ENCODE measurements at places on chromosomes 6 and 20. TPM values are rescaled to one million over a fixed set of nuclear protein-coding genes. Genes with fewer than 3 reads are reported as not detected.

- H3K36me3 ChIP-seq = no peaks in the 10 kb centered on the region
- no peaks in the 10 kb centered on the region for H3K27me3 ChIP-seq
- DNase-seq = no peak
Observed at GRCh38 chr6:163646133-163646532, 231.6 kb downstream of the QKI start.

GRCh38 chr6:16712255-16712930 is 48.9 kb downstream of the ATXN1 start:
- H3K27me3 ChIP-seq = no peaks in the 10 kb centered on the region
- no peaks in the 10 kb centered on the region for H3K36me3 ChIP-seq
- no peak overlapping the region for H3K27ac ChIP-seq
- no peak overlapping the region for H3K4me3 ChIP-seq

DNA sequence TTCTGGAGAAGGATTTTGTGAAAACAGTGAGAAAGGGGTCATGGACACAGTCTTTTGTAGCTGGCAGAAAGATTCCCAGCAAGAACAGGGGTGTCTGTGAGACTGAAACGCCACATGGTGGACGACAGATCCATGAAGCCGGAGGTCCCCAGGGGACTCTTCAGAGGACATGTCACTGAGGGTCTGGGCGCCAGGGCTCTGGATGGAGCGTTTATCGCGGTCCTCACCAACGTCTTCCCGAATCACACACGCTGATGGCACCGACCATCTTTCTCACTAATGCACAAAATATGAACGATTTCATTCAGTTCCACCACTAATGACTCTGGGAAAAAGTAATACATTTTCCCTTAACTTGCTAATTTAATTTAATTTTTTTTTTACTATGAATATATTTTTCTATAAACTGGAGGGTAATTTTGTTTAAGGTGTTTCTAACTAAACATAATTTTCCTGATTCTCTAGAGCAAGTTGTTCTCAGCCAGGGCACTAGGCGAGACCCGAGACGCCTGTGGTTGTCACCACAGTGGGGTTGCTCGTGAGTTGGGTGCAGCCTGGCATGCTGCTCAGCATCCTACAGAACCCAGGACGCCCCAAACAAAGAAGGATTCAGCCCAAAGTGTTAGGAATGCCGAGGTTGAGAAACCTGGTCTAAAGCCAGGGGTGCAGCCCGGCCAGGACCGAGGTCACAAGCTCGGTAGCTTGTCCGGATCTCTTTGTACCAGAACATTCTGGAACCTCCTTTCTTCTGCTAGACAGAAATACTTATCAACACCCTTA is 306.2 kb downstream of the TAF4 start:
- H3K4me3 ChIP-seq = no peak overlapping the region
- H3K36me3 ChIP-seq = no peaks in the 10 kb centered on the region
- no peak for DNase-seq
- no peak overlapping the region for H3K27ac ChIP-seq

Gene MOXD1
- not detected for total RNA-seq

GRCh38 chr6:137657351-137657911 is 163.2 kb upstream of the OLIG3 start:
- no peak overlapping the region for H3K27ac ChIP-seq
- no peak overlapping the region for H3K4me3 ChIP-seq
- DNase-seq = no peak
- H3K4me1 ChIP-seq = no peaks in the 10 kb centered on the region
- no peaks in the 10 kb centered on the region for H3K36me3 ChIP-seq

- no peaks in the 10 kb centered on the region for H3K27me3 ChIP-seq
- peaks cover 17% of the 10 kb centered on the region for H3K4me1 ChIP-seq
- no peak overlapping the region for H3K27ac ChIP-seq
- no peak overlapping the region for H3K4me3 ChIP-seq
- no peak for DNase-seq
- no peaks in the 10 kb centered on the region for H3K36me3 ChIP-seq
Observed at GRCh38 chr6:139017227-139017626, 11.3 kb upstream of the ABRACL start.

DNA sequence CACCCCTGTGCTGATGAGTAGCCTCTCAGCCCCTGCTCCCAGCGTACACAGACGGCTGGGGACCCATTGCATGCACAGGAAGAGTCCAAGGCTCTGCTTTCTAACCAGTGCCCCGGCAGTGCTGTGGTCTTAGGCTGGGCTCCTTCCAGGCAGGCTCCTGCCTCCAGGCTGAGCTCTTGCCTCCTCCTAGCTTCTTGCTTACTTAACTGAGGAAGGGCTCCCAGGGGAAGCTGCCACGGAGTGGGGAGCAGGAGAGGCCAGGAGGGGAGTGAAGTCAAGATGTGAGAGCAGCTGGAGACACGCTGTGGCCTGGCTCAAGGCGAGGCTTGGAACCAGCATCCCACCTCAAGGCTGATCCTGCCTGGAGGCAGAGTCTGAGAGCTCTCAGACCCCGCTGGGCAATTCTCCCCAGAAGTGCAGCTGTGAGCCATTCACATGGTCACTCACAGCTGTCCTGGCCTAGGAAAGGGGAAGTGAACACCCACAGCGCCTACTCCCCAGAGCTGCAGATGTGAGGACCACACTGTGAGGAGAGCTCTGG is 141.0 kb downstream of the TBXT start:
- H3K4me3 ChIP-seq = no peak overlapping the region
- H3K4me1 ChIP-seq = no peaks in the 10 kb centered on the region
- no peak for DNase-seq

DNA sequence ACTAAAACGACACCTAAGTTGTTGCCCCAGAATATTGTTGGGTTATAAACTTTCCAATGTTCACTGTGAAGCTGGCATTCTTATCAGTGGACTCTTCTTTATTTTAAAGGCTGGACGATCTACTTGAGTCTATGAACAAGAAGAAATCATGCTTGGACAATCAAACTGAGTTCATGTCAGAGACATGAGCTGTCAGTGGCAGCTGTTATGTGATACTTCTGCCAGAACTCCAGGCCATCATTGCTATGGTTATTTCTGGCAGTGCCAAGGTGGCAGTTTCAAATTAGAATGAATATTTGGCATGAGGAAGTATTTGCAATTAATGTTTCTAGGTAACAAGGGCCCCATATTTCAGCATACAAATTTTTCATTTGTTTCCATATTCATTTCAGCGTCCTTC is 417.3 kb downstream of the LMBRD1 start:
- no peaks in the 10 kb centered on the region for H3K36me3 ChIP-seq
- DNase-seq = no peak
- no peaks in the 10 kb centered on the region for H3K4me1 ChIP-seq
- no peaks in the 10 kb centered on the region for H3K27me3 ChIP-seq
- H3K4me3 ChIP-seq = no peak overlapping the region

- no peak for DNase-seq
- no peaks in the 10 kb centered on the region for H3K4me1 ChIP-seq
- no peak overlapping the region for H3K27ac ChIP-seq
- H3K36me3 ChIP-seq = no peaks in the 10 kb centered on the region
- no peaks in the 10 kb centered on the region for H3K27me3 ChIP-seq
Observed at GRCh38 chr6:80789912-80790570, 683.6 kb downstream of the BCKDHB start.

DNA sequence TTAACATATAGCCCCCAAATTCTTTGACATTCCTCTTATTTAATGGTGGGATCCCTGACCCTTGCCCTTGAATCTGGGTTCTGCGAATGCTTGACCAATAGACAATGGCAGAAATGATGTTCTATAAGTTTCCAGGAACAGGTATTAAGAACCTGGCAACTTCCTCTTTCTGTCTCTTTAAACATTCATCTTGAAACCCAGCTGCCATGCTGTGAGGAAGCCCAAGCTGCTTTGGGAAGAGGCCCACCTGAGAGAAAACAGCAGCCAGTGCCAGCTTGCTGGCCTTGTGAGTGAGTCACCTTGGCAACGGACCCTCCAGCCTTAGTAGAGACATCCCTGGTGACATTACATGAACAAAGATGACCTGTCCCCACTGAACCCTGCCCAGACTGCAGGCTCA is 45.2 kb upstream of the RALY start:
- no peaks in the 10 kb centered on the region for H3K4me1 ChIP-seq
- DNase-seq = peak; percentile 44
- H3K36me3 ChIP-seq = no peaks in the 10 kb centered on the region
- H3K4me3 ChIP-seq = no peak overlapping the region

Gene ANGPT4
- total RNA-seq = not detected

- H3K4me1 ChIP-seq = no peaks in the 10 kb centered on the region
- no peaks in the 10 kb centered on the region for H3K27me3 ChIP-seq
- DNase-seq = no peak
Observed at GRCh38 chr20:17611540-17612286, 41.8 kb downstream of the DSTN start.

DNA sequence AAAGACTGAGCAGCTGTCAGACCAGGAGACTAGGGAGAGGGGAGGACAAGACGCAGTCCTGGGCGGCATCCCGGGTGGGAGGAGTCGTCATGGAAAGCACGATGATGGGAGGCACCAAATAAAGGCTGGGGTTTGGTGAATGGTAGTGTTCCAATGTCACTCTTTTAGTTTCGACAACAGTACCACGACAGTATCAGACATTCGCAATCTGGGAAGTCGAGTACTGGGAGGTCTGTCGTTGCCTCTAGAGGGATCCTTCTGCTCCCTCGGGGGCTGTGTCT is 32.1 kb downstream of the PSMG4 start:
- DNase-seq = no peak
- H3K4me1 ChIP-seq = no peaks in the 10 kb centered on the region
- no peaks in the 10 kb centered on the region for H3K36me3 ChIP-seq
- no peak overlapping the region for H3K4me3 ChIP-seq
- H3K27me3 ChIP-seq = no peaks in the 10 kb centered on the region

DNA sequence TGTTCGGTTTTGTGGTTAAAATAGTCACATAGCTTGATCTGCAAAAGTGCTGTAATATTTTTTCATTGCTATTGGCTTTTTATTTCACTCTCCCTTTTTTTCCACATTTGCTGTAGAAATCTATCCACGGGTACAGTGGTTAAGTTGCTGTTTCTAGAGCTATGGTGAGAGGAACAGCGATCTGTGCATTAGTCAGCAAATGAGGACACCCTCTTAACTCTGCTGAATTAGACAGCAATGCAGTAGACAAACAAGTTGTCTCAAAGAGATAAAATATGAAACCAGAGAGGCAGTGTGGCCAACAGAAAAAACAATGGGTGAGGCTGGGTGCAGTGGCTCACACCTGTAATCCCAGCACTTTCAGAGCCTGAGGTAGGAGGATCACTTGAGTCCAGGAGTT is 17.6 kb upstream of the SYNJ2 start:
- no peaks in the 10 kb centered on the region for H3K36me3 ChIP-seq
- H3K27me3 ChIP-seq = no peaks in the 10 kb centered on the region
- H3K4me3 ChIP-seq = no peak overlapping the region
- H3K27ac ChIP-seq = no peak overlapping the region
- DNase-seq = peak; percentile 19
- no peaks in the 10 kb centered on the region for H3K4me1 ChIP-seq

Gene PACRG
- not detected for total RNA-seq

Gene POM121L2
- total RNA-seq = not detected

Gene TRIM10
- total RNA-seq = not detected

- H3K27ac ChIP-seq = no peak overlapping the region
- no peak overlapping the region for H3K4me3 ChIP-seq
- DNase-seq = no peak
- H3K4me1 ChIP-seq = no peaks in the 10 kb centered on the region
- no peaks in the 10 kb centered on the region for H3K27me3 ChIP-seq
Observed at GRCh38 chr6:113447088-113447831, 409.9 kb upstream of the MARCKS start.

Gene C6orf89
- total RNA-seq = 42.9 TPM

- no peak overlapping the region for H3K4me3 ChIP-seq
- H3K36me3 ChIP-seq = no peaks in the 10 kb centered on the region
- no peaks in the 10 kb centered on the region for H3K27me3 ChIP-seq
Observed at GRCh38 chr20:7841291-7841970, 98.8 kb downstream of the HAO1 start.

GRCh38 chr20:1711826-1712601 is 54.4 kb upstream of the SIRPG start:
- no peak overlapping the region for H3K4me3 ChIP-seq
- no peaks in the 10 kb centered on the region for H3K4me1 ChIP-seq
- no peaks in the 10 kb centered on the region for H3K36me3 ChIP-seq
- no peak for DNase-seq

DNA sequence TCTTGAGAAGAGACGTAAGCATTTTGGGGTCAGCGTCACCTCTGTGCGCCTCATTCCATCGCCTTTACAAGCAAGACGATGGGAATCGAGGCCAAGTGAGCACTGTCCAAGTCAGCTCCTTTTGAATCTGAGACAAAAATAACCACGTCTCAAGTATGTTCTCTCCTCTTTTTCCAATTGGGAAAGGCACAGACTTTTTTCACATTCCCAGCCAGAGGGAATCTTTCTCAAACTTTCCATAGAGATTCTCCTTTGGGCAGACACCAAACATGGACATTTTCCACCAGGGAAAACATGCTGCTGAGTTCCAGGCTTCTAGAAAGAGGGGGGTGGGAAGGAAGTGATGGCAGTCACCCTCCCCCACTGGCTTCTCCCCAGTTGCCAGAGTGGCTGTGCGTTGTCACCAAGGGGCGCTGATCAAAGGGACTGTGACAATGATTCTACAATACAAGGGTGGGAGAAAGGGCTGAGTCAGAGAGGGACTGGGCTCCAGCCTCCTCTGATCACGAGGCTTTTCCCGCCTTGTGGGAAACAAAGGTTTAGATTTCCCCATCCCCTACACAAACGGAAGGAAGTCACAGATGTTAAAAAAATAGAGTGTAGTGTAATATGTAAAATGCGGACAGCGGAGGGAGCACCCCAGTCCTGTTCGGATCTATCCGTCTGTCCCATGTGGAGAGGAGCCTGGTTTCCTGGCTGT is 281.9 kb upstream of the RNF24 start:
- no peaks in the 10 kb centered on the region for H3K36me3 ChIP-seq
- DNase-seq = no peak
- H3K27me3 ChIP-seq = 0 out of 2 replicates have a peak, but pooled peaks cover 4% of the 10 kb centered on the region
- no peak overlapping the region for H3K4me3 ChIP-seq
- H3K4me1 ChIP-seq = no peaks in the 10 kb centered on the region

All from Karpas-422 (cell line).